Stimulated activated CD4-positive, alpha-beta T cell treated with anti-CD3 and anti-CD28 coated beads, TNF-alpha, amount 100 ng/mL, for 48 hours (primary cell): ENCODE measurements at places on chromosomes 7 and 10.

DNA sequence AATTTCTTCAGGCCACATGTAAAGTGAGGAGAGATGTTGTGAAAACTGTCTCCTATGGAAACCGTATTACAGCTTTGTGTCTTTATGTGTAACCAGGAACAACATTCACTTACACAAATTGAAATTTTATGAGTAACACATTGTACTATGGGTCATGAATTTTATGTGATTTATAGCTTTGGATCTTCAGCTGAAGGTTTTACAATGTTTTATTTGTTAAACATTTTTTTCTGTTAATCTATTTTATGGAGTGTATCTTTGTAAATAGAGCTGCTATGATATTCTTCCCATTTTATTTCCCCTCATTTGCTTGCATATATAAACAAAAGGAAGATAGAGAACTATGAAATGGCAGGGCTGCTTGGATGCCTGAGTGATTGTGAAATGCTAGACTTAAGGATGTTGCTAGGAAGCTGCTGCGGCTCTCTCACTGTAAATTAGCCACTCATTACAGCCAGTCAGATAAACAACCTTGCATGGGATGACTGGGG lies 104.5 kb upstream of the PCLO start:
- no peak for DNase-seq

GRCh38 chr10:26797340-26797739 lies 63.4 kb downstream of the ABI1 start:
- no peak for DNase-seq

DNA sequence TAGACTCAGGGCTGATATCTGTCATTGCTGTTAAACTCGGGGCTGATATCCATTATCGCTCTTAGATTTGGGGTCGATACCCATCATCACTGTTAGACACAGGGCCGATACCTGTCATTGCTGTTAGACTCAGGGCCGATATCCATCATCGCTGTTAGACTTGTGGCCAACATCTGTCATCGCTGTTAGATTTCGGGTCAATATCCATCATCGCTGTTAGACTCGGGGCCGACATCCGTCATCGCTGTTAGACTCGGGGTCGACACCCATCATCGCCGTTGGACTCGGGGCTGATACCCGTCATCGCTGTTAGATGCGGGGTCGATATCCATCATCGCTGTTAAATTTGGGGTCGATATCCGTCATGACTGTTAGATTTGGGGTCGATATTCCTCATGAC lies 54.8 kb downstream of the BEND7 start:
- no peak for DNase-seq

DNA sequence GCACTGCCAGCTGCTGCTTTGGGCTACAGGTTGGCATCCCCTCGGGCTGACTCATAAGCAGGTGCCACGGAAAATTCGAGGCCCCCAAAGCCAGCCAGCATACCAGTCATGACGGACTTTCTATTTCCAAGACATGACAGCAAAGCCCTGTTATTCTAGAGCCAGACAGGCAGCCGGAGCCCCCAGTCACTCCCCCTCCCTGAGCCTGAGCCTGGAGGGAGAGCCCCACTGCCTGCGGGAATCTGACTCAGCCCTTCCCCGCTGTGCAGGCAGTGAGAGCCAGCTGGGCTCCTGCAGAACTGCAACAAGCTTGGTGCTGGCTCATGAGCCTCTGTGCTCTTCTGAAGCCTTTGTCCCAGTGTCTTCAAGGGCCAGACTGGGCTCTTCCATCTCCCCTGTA lies 15.8 kb downstream of the BTBD16 start:
- DNase-seq = no peak

DNA sequence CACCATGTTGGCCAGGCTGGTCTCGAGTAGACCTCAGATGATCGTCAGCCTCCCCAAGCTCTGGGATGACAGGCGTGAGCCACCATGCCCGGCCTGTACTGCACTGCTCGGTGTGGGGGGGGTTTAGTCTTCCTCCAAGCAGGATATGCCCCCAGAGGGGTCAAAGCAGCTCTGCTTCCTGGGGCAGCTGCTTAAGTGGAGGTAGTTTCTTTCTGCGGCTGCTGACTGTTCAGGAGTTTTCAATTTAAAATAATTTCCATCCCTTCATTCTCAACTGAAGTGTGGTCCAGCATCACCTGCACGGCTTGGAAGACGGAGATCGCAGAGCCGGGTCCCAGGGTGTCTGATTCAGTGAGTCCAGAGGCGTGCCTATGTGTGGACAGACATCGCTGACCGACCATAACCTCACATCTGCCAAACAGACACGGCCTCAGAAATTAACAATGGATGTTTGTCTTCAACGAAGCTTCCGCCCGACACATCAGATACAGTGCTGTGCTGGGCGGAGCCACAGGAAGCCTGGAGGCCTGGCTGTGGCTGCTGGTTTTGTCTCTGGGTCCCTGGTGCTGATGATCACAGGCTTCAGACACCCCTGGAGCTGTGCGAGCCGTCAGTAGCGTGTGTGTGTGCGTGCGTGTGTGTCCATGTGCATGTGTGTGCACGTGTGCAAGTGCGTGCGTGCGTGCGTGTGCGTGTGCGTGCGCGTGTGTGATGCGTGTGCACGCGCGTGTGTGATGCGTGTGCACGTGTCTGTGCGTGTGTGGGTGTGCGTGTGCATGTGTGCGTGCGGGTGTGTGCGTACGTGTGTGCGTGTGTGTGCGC lies 226.5 kb upstream of the PITRM1 start:
- no peak for DNase-seq

GRCh38 chr7:151657173-151657572 lies 137.5 kb upstream of the RHEB start:
- DNase-seq = no peak

DNA sequence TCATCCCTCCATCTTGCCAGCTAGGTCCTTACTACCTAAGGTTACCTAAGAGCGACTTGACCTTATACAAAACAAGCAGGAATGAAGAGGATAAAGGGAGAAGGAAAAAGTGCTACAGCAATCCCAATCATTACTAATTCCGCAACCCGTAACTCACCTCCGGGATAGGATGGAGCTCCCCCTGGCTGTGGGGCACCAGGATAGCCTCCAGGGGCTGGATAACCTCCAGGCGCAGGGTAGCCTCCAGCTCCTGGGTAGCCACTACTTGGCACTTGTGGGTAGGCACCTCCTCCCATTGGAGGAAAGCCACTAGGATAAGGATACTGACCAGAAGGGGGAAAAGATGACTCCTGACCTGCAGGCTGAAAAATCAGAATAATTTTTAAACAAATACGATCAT lies 15.8 kb downstream of the ANXA7 start:
- no peak for DNase-seq

DNA sequence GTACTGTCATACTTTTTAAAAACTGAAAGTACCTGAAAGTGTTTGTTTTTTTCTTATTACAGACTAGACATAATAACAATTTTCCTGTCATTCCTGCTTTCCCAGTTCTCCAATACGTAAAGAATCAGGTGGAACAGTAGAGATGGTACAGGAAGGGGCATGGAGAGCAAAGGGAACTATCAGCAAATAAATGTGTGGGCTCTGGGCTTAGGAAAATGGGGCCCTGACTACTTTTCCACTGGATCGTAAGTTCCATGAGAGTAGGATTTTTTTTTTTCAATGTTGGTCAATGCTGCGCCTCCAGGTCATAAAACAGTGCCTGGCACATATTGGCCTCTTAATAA lies 15.2 kb upstream of the FAS start:
- no peak for DNase-seq

DNA sequence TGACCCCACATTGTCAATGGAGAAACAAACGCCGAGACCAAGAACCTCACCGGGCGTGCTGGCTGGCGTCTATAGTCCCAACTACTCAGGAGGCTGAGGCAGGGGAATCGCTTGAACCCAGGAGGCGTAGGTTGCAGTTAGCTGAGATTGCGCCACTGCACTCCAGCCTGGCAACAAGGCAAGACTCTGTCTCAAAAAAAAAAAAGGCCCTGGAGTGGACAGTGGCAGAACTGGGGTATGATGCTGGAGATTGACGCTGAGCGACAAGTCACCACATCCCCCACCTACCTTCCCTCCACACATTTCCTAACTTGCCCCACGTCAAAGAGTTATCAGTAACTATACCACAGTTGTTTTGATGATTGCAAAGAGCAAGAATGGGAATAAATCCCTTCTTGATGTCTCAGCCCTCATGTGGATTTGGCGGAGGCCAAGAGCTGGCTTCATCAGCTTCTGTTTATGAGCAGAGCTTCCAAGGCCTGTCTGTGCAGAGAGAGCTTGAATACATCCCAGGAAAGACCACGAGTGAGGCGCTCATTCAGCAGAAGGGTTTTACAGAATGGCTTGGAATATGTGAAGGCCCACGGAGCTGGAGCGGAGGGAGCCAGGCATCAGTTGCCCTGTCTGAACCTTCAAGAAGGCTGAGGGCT lies 28.0 kb upstream of the TNS3 start:
- no peak for DNase-seq
